ENCODE measurements at places on chromosomes 2 and 18.
A peak's percentile ranks its signal among the peaks of the same experiment; 100 is the strongest.

DNA sequence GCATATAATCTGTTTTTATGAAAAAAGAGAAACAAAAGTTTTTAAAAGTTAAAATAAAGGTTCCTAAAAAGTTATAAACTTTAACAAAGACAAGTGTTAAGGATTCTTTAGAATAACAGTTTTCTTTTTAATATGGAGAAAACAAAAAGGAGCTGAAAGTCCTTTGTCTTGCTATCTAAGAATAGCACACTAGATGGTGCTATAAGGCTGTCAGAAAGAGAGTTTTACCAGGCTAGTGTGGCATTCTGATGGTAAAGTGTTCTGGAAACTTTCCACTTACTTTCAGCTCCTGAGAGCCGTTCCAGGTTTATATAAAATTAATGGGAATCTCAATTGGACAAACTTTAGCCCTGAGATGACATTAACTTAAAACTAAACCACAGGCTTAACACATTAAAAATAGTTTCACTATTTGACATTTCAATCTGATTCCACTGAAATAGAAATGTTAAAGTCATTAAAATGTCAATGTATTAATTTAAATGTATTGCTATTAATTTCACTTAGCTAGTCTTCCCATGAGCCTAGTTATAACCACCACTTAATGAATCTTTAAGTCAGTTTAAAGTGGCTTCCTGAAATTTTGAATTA lies 3.7 kb downstream of the FBXO48 start:
- DNase-seq = peak; percentile 11

- no peak for DNase-seq
These were observed 36.6 kb downstream of the POMC start for GRCh38 chr2:25131567-25132298.

GRCh38 chr2:69774984-69775982 lies 33.3 kb downstream of the ANXA4 start:
- DNase-seq = no peak

DNA sequence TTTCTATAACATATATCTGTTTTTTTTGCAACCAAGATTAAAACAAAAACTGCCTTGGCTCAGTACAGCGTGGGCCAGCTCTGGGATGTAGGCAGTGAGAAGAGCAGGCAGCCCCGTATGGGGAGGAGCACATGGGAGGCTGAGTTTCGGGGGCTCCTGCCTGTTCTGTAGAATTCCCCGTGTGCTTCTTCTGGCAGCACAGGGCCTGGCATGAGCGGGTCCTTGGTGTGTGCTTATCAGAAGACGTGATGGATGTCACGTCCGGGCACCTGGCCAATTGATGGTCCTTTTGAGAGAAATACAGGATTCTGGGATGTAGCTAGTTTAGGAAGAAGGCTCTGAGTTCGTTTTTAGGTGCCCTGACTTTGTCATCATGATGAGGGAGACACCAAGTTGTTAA lies 16.2 kb downstream of the IMPA2 start:
- no peak for DNase-seq

GRCh38 chr2:162232671-162233070 lies 10.6 kb downstream of the FAP start:
- no peak for DNase-seq

DNA sequence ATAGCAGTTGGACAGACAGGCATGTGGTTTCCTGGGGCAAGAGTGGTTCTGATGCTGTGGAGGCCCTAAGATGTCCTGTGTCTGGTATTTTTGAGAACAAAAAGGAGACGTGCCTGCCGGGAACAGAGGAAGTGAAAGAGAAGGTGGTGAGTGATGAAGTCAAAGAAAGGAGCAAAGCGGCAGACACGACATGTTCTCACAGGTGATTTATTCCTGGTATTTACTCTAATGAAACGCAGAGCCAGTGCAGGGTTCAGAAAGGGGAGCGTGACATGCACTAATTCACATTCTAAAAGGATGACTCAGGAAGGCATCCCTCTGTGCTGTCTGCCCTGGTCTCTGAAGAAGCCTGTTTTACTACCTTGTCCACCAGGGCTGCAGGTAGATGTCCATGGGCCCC lies 211.0 kb downstream of the KCNE4 start:
- no peak for DNase-seq

DNA sequence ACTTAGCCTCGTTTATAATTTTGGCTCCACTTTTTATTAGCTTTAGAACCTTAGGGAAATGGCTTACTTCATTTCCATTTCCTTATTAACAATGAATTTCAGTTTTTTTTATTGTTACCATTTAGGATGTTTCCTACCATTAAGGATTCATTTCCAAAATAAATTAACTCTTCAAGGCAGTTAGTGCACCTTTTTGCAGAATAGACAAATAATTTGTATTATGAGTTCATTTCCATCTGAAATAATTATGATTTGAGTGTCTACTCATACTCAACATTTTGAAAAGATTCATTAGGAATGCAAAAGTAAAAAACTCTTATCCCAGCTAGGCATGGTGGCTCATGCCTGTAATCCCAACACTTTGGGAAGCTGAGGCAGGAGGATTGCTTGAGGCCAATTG lies 186.8 kb upstream of the STON1 start:
- DNase-seq = no peak

GRCh38 chr2:41475959-41476358 lies 571.9 kb upstream of the PKDCC start:
- DNase-seq = no peak

GRCh38 chr2:234329202-234329960 lies 167.5 kb downstream of the ARL4C start:
- DNase-seq = no peak

DNA sequence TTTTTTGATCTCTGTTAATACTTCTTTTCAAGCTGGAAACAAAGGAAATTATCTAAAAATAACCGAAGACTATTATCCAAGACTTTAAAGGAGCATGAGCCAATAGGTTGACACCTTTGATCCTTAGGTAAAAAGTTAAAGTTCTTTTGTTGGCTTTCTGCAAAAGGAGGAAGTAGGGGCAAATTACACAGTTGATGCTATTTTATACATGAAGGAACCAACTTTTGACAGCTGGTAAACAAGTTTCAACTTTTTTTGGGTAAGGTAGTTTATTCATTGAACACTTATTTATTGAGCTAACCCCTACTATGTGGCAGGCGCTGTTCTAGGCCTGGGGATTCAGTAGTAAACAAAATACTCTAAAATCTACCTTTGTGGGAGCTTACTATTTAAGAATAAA lies 66.6 kb upstream of the ZEB2 start:
- DNase-seq = no peak

DNA sequence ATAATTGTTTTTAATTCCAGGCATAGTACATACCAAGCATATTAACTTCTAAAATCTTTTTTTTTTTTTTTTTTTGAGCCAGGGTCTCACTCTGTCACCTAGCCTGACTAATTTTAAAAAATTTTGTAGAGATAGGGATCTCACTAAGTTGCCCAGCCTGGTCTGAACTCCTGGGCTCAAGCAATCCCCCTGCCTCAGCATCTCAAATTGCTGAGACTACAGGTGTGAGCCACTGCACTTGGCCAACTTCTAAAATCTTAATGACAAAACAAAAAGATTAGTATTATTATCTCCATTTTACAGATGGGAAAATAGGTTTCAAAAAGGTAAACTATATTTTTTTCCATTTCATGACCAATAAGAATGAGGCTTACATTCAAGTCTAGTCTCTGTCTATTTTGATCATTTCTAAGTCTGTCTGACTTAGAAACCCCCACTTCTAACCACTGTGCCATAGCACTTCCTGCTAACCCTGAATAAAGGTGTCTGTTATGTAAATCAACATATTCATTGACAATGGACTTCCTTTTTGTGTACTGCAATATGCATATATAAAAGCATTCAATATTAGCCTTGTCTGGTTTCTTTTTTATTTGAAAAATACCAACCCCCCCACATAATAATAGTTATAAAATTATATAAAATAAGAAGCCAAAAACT lies 28.7 kb upstream of the ZEB2 start:
- DNase-seq = no peak

GRCh38 chr2:218319813-218320365 lies 27.6 kb upstream of the TMBIM1 start:
- no peak for DNase-seq

DNA sequence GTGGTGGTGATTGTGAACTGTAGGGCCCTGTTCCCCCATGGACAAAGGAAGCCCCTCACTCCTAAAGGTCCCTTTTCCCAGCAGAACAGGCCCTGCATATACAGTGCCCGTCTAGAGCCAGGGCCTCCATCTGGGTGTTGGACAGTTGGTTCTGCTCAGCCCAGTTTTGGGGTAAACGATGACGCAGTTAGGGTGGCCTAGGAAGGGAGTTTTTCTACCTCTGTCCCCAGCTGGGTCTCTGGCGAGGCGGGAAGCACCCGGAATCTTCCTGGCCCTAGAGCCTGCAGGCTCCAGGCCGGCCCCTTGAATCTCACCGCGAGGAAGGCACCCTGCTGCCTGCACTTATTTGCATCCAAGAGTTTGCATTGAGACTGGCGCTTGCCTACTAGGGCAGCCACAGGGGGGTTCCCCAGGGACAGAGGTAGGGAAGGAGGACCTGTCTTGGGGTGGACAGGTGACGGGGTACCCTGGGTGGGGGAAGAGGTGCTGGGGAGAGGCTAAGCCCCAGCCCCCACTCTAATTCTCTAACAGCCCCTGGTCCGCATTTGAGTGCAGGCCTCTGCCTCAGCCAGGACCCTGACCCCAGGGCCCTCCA lies 529 bp upstream of the MTA3 start:
- peak; percentile 57 for DNase-seq

DNA sequence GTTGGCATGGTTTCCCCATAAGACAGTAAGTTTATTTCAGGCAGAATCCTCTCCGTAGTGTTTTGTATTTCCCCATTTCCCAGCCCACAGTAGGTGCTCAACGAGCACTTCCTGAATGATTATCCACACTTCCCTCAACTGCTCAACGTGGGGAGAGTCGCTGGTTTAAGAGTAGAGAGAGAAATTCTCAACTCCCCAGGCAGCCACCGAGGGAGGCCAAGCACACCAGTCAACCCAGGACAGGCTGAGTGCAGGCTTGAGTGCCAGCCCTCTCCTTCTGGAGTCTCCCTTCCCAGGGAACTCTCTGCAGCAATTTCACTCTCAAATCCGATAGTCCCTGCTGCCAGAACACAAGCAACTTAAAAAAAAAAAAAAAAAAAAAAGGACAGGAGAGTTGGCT lies 92.0 kb upstream of the LMAN1 start:
- no peak for DNase-seq

GRCh38 chr2:1628893-1629292 lies 115.4 kb downstream of the PXDN start:
- no peak for DNase-seq

- DNase-seq = no peak
These were observed 2.7 kb downstream of the KCTD18 start for GRCh38 chr2:200507179-200507578.

GRCh38 chr2:36993841-36994620 lies 27.7 kb upstream of the STRN start:
- no peak for DNase-seq

GRCh38 chr2:128279786-128280157 lies 38.9 kb downstream of the HS6ST1 start:
- DNase-seq = no peak

GRCh38 chr18:68429841-68430240 lies 285.1 kb downstream of the TMX3 start:
- DNase-seq = no peak

GRCh38 chr2:108270768-108271506 lies 17.8 kb upstream of the SULT1C2 start:
- no peak for DNase-seq

DNA sequence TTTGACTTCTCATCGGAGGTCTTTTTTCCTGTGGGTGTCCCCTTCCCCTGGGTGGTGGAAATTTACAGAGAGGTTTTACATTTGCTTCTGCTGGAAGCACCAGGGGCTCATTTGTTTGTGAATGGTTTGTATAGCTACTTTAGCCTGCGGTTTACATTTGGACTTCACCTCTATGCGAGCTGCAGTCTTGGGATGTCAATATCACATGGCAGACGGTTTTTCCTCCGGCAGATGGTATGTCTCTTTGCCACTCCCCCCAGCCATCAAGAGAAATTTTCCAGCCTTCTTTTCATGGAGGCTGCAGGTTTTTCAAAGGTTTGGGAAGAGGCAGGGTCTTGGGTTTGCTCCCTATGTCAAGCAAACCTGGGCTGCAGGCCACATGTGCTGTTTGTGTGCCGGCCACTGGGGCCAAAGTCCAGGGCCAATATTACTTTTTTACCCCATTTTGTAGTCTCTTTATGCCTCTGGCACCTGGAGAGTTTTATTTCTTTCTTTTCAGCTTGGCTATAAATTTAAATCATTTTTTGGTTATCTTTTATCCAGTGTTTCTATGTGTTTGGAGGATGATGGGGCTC lies 23.9 kb upstream of the BOD1L2 start:
- no peak for DNase-seq

- DNase-seq = no peak
These were observed 59.4 kb downstream of the RHOB start for GRCh38 chr2:20506201-20506685.

DNA sequence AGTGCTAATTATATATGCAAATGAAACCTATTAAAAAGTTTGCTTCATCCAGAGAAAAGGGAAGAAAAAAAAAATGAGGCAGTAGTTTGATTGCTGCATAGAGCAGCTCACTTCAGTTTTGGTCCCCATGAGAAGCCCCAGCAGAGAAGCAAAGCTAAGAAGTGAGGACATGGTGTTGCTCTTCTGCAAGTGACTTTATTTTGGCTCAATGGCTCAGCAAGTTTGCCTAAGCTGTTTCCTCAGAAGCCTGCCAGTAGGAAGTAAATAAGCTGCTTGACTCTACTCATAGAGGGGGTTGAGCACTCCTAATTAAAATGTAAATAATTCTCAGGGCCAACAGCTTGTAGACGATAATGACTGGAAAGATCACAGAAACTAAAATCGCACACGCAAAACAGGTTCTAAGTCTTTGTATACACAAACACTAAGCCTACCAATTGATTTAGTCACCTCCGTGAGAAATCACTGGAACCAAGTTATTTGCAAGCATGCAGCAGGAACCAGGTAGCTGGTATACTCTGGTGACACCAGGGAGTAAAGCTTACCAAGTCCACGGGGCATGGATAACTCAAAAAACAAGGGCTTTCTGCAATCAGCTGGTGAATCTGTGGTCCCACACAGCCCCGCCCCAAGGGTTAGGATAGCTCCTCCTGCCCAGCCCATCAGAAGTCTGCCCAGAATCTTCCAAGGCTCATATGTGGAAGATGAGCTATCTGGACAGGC lies 39.7 kb upstream of the NABP1 start:
- DNase-seq = no peak

DNA sequence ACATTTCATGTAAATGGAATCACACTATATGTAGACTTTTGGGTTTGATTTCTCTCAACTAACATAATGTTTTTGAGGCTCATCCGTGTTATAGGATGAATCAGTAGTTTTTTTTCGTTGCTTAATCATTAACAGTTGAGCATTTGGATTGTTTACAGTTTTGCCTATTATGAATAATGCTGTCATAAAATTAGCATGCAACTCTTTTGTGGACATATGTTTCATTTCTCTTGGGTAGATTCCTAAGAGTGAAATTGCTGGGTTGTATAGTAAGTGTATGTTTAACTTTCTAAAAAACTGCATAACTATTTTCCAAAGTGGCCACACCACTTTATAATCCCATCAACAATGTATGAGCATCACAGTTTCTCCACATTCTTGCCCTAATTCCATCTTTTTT lies 7.7 kb upstream of the RHBDD1 start:
- DNase-seq = no peak

GRCh38 chr2:205778356-205778755 lies 96.1 kb downstream of the NRP2 start:
- no peak for DNase-seq

- no peak for DNase-seq
These were observed 259.6 kb downstream of the SS18 start for GRCh38 chr18:25830787-25831186.
